Suppressor macrophage treated with lipopolysaccharide for 1 hour (primary cell): ENCODE measurements at places on chromosomes 1 and 21.

GRCh38 chr21:43723648-43724047, 4.7 kb downstream of the PDXK start:
- no peak for DNase-seq

- peak; percentile 80 for DNase-seq
Observed at GRCh38 chr21:37435120-37435519, 68.5 kb downstream of the DYRK1A start.

GRCh38 chr21:43211760-43212115, 42.9 kb downstream of the CRYAA start:
- DNase-seq: no peak

GRCh38 chr1:9204156-9204720, 30.3 kb upstream of the H6PD start:
- DNase-seq: no peak

GRCh38 chr1:156945881-156946661, 25.6 kb downstream of the LRRC71 start:
- no peak for DNase-seq

- no peak for DNase-seq
Observed at GRCh38 chr1:226624526-226624925, 76.0 kb downstream of the STUM start.

DNA sequence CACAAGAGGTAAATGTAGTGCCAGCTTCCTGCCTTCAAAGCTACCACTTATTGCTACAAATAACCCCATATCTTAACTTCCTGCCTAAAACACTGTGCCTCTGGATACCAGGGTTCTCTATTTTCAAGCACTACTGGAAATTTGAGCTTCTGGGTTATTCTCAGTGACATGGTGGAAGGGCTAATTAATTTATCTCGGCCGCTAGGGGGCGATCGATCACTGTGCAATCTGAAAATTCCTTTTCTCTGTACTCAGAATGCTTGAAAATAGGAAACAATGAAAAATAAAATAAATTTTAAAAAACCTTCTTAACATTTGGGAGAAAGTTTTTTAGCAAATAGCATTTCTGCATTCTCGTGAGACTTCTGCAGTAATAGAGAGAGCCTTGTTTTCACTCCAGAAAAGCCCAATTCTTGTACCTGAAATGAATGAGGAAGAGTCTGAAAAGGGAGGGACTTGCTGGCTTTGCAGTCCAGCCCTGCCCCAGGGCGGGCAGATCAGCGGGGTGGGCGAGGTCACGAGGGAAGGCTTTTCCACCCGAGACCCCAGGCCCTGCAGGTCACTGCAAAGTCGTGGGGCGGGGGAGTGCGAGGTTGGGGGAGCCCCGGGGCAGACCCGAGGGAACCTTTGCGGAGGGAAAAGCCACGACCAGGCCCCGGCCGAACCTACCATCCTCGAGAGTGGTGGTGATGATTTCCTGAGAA, 276.7 kb downstream of the PCP4 start:
- DNase-seq: peak; percentile 64

DNA sequence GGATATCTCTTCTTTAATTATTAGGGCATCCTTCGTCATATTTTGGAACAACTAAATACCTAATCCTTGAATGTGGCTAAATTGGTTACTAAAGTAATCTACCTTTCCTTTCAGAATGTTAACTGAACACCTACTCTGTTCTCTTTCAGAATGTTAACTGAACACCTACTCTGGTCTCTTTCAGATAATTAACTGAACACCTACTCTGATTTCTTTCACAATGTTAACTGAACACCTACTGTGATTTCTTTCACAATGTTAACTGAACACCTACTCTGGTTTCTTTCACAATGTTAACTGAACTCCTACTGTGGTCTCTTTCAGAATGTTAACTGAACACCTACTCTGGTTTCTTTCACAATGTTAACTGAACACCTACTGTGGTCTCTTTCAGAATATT, 21.9 kb downstream of the RAB7B start:
- no peak for DNase-seq

DNA sequence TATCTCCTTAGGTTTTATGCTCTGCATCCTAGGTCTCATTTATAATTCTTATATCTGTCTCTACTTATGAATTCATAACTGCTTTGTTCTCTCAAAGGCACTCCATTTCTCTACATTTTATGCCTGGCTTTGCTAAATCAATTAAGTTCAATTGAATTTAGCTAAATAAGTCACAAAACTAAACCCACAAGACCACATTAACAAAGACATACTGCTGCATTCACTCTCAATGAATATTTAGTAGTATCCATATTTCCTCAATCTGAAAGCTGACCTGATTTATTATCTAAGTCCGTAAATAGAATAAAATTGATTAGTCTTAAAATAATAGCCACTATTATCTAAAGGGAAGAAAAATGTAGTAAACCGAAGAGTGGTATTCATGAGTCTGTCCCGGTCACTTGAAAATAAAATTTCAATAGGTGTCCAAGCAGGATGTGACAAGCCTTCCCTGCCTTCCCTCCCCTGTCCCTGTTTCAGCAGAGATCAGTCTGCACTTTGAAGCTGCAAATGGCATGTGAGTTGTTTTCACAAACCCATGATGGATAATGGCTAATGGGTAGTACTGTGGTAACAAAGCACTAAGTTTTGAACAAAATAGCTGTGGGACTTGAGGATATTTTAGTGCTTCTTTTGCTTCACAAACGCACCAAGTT, 295.0 kb upstream of the NCAM2 start:
- no peak for DNase-seq

DNA sequence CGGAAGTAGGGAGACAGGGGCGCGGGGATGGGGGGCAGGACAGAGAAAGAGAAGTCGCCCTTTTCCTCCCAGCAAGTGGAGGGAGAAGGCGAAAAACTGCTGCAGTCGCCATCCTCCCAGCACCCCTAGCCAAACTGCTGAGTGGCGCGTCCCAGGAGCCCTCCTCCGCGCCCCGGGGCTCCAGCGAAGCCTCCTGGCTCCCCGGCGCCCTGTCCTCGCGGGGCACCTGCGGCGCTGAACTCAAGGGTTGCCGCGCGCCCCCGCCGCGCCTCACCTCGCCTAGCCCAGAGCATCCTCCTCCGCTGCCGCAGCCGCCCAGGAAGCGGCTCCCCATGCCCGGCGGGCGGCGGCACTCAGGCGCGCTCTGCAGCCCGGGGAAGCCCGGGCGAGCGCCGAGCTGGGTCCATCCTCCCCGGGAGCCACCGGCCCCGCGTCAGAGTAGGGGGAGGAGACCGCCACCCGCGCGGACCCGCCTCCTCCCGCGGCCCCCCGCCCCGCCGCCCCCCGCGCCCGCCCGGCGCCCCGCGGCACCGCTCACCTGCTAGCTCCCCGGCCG, at the start of gene DAB1:
Gene DAB1 (minus strand): TSS at position 405 of the 556 bp plus-strand sequence. CDS start 133,030 bp downstream, outside the sequence.
- no peak for DNase-seq

GRCh38 chr1:234256359-234256758, 116.9 kb upstream of the COA6 start:
- DNase-seq: no peak
